ENCODE measurements at places on chromosomes 2 and 18.

GRCh38 chr18:77020561-77020960 is 112.0 kb downstream of the MBP start:
- no peak for DNase-seq

- DNase-seq, result no peak
These were observed 142.3 kb upstream of the NRP2 start for GRCh38 chr2:205540036-205540435.

- DNase-seq, result no peak
These were observed 33.3 kb upstream of the ALPP start for GRCh38 chr2:232345251-232345650.

- DNase-seq, result no peak
These were observed 311.0 kb downstream of the ZEB2 start for GRCh38 chr2:144208924-144209323.

GRCh38 chr18:35827275-35827902 is 145.1 kb upstream of the RMP24 start:
- DNase-seq, result no peak

DNA sequence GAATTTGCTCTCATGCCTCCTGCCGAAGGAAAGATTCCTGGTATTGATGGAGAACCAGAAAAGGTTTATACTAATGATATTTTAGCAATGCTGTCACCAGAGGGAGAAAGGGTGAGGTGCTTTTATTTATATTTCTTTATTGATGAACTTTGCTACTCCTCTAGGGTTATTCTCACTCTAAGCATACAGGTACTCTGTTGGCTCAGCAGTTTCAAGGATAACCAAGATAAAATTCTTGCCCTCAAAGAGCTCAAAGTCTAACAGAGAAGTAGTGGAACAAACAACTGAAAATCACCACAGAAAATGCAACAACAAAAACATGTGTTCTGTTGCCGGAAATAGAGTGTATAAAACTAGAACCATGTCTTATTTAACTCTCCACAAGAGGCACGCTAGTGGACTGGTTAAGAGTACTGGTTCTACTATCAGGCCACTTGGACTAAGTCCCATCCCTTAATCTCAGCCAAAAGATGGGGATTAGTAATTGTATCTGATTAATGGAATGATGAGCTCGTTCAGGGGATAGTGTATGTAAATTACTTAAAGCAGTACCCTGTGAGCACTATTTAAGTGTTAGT is 103.6 kb downstream of the DNAH6 start:
- DNase-seq, result no peak

- DNase-seq, result no peak
These were observed 23.0 kb downstream of the INPP5D start for GRCh38 chr2:233082931-233083755.

Data from neural progenitor cell (in vitro differentiated cells).